ENCODE measurements at places on chromosomes 16 and 17.

DNA sequence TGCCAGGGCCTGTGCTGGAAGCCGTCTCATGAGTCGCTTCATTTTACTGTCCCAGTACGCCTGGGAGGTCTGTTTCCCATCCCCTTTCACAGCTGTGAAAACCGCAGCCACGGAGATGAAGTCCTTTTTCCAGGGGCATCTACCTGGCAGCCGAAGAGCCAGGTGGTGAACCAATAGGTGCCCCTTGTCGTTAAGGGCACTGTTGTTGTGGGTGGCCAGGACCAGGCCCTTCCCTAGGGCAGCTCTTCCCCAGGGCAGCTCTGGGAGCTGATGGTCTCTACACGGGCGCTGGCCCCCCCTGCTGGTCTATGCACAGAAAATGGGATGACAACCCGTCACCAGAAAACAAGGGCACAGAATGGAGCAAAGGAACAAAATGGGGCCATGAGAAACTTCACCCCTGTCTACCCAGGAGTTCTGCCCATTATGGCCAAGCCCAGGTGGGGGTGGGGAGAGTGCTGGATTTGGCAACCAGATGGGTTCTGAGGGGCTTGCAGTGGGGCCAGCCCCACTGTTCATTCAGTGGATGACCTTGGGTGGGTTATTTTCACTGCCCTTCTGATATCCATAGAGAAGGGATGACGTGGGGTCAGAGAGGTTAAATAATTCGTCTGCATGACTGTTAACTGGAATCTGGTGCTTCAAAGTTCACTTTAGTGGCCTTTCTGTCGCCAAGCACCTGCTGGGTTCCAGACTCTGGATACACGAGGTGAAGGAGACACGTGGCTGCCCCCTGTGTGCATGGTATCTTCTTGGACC, 11.5 kb downstream of the RMI2 start:
- DNase-seq: peak; percentile 50

DNA sequence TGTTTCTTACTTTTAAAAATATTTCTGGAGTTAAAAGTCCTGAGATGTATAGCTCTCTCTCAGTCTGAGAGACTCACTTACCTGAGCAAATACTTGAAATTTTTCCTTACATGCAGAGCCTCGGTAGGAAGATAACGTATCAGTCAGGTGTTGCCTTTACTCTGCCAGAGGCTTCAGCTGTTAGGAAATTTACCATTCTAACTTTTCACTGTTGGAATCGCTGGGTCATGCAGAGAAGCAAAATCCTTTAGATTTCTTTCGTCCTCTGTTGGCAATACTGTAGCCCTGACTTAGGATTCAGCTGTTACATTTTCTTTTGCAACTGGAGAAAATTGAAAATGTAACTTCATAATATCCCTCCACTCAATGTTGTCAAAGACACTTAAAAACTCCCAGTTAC, 20.0 kb upstream of the KCNJ16 start:
- DNase-seq: no peak

DNA sequence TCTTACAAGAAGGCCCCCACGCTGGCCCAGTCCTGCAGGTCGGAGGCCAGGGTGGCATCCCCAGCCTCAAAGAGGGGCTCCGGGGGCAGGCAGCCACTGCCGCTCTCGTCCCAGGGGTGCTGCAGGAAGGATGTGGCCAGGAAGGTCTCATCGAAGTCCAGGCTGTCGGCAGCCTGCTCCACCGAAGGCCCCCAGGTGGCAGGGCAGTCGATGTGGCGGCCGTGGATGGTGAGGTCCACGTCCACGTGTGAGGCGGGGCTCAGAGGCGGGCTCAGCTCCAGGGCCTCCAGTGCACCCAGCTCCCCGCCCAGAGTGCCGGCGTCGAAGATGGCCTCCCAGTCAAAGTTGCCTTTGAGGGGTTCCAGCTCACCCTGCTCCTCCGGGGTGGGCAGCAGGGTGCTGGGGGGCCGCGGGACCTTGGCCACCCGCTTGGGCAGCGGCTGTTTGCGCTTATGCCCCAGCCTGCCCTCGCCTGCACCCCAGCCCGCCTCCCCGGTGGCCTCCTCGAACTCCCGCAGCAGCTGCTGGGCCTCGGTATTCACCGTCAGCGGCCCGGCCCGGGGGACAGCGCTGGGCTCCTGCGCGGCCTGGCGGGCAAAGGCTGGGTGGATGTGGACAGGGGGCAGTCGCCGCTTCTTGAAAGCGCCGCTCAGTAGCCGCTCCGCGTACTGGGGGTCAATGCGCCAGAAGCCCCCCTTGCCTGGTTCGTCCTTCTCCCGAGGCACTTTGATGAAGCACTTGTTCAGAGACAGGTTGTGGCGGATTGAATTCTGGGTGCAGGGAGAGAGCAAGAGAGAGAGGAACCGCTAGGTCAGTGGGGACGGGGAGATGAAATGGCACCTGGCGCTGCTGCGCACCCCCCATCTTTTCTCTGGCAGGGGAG, 3.5 kb downstream of the FOXJ1 start:
- DNase-seq: no peak

- DNase-seq: no peak
These were observed 57.2 kb downstream of the WDR45B start for GRCh38 chr17:82590881-82591539.

DNA sequence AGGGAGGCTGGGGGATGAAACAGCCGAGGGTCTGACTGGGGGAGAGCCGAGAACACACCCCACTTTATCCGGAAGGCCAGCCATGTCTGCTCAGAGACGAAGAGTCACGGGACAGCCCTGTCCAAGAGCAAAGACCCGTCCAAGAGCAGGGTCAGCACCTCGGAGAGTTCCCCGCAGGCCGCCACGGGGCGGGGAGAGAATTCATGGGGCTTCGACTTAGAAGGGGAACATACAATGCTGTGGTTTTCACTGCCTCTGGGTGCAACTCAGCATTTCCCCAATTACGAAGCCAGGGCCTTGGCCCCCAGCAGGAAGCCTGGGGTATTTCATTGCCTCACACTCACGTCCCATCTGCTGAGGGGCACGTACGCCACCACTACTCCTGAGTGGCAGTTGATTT, 59.3 kb downstream of the JPH3 start:
- no peak for DNase-seq

DNA sequence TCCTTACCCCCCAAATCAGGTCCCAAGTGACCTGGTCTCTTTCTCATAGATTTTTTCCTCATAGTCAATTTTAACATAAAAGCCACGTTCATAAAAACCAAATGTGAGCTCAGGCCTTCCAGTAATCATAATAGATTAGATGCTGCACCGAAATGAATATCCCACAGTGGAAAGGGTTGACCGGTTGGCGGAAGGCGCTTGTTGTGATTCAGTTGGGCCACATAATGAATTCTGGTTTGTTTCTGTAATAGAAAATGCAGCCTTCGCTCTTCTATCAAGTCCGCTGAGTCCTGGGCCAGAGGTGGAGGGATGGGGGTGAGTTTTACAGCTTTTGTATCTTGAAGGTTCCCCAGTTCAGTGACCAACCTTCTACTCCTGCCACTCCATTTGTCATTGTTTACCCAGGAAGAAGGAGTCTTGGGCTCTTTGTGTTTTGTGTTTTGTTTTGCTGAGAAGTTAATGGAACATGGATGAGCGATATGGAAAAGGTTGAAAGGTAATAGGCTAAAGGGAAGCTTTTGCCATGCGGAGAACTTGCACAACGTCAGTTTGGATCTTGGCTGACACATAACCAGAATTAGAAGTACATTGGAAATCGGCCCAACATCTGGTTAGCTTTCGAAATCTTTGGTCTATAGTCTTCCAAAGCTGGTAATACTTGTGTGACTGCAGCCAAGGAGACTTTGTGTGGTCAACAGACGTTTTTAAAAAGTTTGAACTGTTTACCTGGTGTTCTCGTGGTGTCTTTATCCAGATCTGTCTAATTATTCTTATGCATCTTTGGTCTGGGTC, 89.5 kb downstream of the CLEC16A start:
- DNase-seq: no peak

- DNase-seq: no peak
These were observed 3.9 kb downstream of the CCR7 start for GRCh38 chr17:40561294-40561870.

DNA sequence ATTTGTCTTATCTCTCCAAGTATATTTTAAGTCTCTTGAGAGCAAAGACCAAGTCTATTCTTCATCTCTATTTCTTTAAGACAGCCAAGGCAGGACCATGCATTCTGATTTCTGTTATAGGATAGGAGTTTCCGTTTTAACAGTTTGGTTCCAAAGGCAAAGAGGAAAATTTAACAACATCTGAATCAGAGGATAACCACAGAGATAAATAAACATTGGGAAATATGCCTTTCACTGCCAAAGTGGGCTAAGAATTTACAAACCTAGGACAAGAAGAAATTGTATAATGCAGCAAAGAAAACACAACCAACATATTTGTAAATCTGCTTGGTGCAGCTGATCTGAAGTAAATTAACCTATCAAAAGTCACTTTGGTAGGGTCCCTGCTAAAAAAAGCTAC, 37.7 kb downstream of the USP32 start:
- DNase-seq: no peak

DNA sequence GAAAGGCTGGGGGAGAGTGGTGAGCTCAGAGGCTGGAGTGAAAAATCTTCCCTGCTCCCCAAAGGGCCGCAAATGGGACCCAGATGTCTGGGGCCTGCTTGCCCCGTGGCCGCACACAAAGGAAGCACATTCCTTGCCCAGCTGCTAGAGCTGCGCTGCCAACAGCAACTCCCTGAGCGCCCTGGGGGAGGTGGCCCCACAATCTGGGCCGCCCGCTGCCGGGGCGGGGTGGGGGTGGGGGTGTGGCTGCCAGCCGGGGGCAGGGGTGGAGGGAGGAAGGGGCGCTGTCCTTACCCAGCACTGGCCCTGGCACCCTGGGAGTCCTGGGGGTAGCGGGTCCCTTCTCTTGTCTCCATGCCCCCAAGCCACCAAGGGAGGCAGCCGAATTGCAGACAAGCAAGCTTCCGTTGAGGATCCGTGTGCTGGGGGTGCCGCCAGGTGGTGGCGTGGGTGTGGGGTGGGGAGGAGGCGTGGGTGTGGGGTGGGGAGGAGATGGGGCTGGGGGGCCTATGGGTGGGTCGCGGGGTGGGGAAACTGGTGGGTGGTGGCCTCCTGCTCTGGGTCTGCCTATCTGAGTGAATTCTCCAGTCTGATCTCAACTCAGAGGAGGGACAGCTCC, 48.4 kb upstream of the PABPN1L start:
- no peak for DNase-seq

DNA sequence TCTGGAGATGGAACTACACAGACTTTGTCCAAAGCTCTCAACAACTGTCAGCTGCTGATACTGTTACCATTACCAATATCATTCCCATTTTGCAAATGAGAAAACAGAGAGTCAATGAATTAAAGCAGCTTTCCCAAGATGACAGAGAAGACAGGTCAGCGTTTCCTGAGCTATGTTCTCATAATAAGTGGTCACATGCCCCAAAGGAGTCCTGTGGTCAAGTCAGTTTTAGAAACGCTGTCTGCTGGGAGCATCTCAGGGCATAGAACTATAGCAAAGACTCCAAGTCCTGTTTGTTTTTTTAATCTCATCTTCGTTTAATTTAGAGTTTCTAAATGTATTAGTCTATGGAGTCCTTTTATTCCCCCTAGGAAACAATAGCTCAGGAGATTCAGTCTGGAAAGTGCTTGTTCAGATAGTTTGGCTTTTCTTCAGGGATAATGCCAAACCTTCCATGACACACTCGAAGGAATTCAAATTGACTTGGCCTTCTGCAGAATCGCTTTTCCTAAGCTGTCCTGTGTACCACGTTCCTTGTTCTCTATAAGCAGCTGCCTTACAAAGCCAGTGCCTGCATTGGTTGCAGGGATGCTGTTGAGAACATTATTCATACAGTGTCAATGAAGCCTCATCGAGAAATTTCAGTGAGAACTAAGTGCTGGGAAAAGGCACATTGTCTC, 12.1 kb downstream of the CCDC42 start:
- DNase-seq: no peak

GRCh38 chr16:89922477-89922883, 662 bp upstream of the TUBB3 start:
- DNase-seq: peak; percentile 90

DNA sequence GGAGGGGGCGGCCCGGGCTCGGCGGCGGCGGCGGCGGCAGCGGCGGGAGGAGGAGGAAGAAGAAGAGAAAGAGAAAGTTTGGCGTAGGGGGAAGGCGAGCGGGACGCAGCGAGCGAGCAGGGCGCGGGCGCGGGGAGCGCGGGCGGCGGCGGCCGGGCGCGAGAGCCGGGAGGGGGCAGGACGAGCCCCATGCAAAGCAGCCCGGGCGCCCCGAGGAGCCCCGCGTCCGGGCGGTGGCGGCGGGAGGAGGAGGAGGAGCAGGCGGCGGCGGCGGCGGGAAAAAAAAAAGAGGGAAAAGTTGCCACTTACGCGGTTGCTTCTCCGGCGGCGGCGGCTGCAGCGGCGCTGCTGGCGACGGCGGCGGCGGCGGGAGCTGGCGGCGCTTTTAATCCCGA, 10.3 kb upstream of the ZFHX3 start:
- DNase-seq: peak; percentile 79

DNA sequence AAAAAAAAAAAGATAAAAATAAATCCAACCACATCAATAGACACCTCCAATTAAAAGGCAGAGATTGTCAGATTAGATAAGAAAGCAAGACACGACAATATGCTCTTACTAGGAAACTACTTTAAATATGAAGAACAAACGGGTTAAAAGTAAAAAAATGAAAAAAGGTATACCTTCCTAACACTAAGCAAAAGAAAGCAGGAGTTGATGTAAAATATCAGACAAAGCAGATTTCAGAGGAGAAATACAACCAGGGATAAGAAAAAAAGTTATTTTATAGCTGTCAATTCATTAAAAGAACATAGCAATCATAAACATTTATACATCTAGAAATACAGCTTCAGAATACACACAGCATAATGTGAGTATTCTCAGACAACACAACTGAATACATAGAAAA, 49.7 kb upstream of the CCDC182 start:
- no peak for DNase-seq

GRCh38 chr16:81324808-81325207, 10.0 kb downstream of the GAN start:
- no peak for DNase-seq

- DNase-seq: no peak
These were observed 160.0 kb downstream of the MAP2K6 start for GRCh38 chr17:69574257-69575197.

DNA sequence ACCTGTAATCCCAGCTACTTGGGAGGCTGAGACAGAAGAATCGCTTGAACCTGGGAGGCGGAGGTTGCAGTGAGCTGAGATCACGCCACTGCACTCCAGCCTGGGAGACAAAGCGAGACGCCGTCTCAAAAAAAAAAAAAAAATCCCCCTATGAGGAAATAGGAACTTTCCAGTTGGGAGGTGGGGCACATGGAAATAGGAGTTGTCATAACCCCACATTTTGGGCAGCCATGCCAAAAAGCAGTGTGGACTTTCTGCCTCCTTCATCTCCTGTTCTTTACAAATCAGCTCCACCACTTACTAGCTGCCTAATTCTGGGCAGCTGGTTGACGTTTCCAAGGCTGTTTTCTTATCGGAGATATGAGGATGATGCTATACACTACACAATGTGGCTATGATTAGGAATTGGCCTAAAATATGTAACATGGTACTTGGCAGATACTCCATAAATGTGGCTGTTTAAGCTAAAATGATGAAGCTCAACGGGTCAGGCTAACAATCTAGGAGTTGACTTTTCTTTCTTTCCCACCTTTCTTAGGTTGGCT, 21.5 kb upstream of the CCL5 start:
- no peak for DNase-seq

All from 8988T (cell line).